ENCODE measurements at places on chromosomes 5 and 9. TPM values are rescaled to one million over a fixed set of nuclear protein-coding genes. Genes with fewer than 3 reads are reported as not detected.

Gene FOXI1
- total RNA-seq = 0.10 TPM

Gene NFIB
- total RNA-seq = 124 TPM

Gene GHR
- total RNA-seq = 25.4 TPM

Gene AHRR
- 11.9 TPM for total RNA-seq

Gene NTNG2
- 1.6 TPM for total RNA-seq

Gene DIPK1B
- 7.0 TPM for total RNA-seq

GRCh38 chr5:169242849-169243186, 58.1 kb downstream of the SLIT3 start:
- DNase-seq = no peak

DNA sequence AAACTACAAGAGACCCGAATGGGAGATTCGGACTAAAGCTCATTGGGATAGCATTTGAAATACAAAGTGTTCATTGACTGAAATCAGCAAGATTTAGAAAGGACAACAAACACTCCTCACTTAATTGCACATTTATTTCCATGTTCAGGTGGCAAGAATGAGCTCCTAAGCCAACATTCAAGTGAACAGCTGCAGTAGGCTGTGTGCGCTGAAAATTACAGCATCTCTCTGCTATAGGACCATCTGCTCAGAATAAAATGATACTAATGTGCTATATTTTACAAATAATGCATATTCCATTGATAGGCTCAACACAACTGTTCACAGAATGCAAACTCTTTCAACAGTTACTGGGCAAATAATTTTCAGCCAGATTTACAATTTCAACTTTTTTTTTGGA, 61.8 kb downstream of the ELAVL2 start:
- no peak for DNase-seq

DNA sequence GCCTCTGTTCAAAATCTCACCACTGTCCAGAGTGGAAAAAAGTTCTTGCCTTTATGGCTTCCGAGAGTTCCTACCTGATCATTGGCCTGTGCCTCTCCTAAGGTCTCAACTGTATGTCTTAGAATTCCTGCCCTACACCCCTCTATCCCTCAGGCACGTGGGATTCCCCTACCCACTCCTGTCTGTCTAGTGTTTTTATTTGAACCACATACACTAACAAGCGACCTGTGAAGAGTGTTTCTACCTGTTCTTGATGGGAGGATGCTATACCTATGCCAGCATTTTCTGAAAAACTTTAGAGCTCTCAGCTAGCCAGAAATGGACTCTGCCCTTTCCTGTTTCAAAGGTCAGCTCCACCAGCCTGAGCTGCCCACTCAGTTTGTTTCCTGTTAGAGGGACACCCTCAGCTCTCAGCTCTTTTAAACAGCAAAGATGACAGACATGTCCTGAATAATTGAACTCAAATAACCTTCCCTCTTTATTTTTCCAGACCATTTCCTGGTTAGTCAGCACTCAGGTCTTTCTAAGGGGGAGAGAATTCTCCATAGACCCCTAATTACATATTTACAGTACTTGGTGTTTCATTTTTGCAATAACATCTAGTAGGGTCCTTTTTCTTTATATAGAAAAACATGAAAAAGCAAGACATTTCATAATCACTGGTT, 214.8 kb downstream of the AOPEP start:
- DNase-seq = no peak

DNA sequence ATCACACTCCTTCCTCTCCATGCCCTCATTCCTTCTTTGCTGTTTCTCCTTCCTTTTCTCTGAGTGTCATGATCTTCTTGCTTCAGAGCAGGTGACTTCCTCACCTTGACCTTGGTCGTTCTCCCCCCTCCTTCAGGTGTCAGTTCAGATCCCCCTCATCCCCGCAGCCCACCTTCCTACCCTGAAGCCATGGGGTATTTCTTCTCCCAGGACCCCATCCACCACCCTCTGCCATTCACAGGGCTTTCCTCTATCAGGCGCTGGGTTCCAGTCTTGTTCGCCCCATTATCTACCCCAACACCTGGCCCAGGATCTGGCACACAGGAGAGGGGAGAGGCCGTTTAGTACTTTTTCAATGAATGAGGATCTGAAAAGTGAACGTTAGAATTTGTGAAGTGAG, 101.0 kb downstream of the NSG2 start:
- no peak for DNase-seq

DNA sequence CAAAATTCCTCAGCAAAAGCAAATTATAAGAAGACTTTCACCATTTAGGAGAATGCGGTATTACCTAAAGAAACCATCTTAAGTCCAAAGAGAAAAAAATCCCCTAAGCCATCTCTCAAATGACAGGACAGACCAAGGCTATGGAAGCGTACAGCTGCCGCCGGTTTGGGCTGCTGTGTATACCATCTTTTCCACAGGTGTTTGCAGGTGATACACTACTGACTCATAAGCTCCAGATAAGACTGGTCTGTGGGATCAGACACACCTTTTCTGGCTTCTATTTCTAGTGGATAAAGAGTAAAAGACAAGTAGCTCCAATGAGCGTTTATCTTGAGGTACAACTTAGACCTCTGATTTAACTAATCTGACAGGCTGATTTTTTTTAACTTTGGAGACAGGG, 7.7 kb downstream of the CDKN2AIPNL start:
- no peak for DNase-seq

All from skin of body (tissue), 3 donors.